ENCODE measurements at places on chromosomes 6 and 20.

GRCh38 chr6:96943555-96944215, 19.2 kb downstream of the KLHL32 start:
- no peak for DNase-seq

GRCh38 chr20:62897666-62898065, 28.6 kb downstream of the DIDO1 start:
- no peak for DNase-seq

- DNase-seq: no peak
Observed at GRCh38 chr20:45067087-45067486, 33.8 kb downstream of the KCNS1 start.

GRCh38 chr20:5369629-5370028, 52.9 kb upstream of the PROKR2 start:
- DNase-seq: no peak

GRCh38 chr6:93571346-93571745, 152.0 kb upstream of the EPHA7 start:
- DNase-seq: no peak

DNA sequence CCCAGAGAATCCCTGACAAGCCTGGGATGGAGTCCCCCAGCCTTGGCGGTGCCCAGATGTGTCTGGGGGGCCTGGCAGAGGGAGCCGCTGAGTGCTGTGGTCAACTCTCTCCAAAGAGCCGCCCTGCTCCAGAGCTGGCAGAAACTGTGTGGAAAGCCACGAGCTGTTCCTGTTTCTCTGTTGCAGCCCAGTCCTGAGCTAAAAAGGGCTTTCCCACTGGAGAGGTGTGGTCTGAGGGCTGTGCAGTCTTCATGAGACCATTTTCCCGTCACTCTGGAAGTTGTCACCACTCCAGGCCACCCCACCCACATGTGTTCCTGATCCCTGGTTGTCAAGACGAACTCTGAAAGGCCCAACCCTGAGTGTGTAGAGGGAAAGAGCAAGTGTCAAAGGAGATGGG, 99.7 kb upstream of the KCNK16 start:
- no peak for DNase-seq

DNA sequence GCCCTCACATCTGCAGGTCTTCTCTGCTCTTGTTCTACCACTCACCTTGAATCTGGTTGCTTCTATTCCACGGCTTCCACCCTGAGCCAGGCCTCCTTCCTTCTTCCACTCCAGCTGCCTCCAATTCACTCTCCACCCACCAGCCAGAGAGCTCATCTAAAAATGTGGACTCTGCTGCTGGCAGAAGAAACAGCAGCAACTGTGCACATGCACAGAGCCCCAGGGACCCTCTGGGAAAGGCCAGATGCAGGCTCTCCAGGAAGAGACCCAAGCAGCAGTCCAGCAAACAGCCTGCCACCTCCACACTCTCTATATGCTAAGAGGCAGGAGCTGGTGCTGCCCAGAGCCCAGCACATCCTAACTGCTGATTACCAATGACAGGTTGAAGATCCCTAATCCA, 162.6 kb upstream of the TOP1 start:
- DNase-seq: no peak

DNA sequence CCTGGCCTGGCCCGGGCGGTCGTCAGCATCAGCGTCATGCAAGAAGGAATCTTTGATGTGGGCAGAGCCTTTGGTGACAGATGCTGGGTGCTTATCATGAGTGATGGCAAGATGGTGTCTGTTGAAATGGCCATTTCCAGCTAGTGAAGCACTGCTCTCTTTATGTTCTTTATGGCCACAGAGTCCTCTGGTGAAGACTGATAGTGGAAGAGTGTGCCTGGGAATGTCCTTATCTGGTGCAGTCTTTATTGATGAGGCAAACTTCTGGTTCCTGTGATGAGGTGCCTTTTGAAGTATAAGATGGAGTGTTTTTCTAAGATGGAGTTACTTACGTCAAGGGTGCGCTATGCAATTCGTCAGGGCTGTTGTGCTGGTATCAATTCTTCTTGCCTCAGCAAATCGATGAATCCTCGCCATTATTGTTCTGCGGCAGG, 22.6 kb upstream of the CCR6 start:
- no peak for DNase-seq

DNA sequence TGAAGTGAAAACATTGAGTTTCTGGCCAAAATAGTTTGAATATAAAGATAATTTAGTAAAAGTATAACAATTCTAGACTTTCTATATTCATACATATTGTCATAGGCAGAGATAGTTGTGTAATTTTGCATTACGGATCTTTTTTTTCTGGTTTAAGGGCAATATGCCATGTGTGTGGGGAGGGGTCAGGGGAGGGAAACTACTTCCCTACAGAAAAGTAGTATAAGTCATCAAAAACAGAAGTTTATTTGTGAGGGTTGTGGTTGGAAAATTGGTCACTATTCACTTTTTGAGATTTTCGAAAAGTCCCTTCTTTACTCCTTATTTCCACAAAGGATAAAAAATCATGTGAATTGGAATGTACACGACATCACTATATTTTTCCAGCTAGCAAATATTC, 288.2 kb upstream of the PREP start:
- DNase-seq: no peak

GRCh38 chr6:121544691-121545090, 109.2 kb downstream of the GJA1 start:
- DNase-seq: no peak

DNA sequence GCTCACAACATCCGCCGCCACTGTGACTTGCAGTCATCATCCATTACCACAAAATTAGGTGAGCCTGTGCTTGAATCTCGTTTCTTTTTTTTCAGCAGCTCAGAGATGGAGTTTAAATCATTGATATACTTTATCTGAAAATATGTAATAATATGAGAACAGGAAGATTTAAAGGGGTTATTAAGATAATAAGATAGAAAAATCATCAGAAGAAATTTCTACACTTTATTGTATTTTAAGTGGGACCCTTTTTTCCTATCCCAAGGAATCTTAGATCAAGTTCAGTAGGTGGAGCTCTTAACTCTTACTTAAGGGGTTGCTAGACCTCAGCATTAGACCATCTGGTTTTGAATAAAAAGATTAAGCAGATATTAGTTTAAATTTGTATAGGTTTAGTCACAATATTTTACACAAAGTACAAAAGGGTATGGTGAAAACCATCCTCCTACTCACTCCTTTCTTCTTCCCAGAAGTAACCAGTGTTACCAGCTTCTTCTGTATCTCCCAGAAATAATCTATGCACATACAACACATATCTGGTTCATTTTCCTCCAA, 9.4 kb upstream of the NCOA7 start:
- no peak for DNase-seq

GRCh38 chr20:45595235-45595634, 16.2 kb upstream of the WFDC8 start:
- no peak for DNase-seq

- no peak for DNase-seq
Observed at GRCh38 chr6:21732731-21733130, 139.2 kb downstream of the SOX4 start.

GRCh38 chr6:29919506-29920445, 22.6 kb upstream of the HLA-A start:
- DNase-seq: no peak

DNA sequence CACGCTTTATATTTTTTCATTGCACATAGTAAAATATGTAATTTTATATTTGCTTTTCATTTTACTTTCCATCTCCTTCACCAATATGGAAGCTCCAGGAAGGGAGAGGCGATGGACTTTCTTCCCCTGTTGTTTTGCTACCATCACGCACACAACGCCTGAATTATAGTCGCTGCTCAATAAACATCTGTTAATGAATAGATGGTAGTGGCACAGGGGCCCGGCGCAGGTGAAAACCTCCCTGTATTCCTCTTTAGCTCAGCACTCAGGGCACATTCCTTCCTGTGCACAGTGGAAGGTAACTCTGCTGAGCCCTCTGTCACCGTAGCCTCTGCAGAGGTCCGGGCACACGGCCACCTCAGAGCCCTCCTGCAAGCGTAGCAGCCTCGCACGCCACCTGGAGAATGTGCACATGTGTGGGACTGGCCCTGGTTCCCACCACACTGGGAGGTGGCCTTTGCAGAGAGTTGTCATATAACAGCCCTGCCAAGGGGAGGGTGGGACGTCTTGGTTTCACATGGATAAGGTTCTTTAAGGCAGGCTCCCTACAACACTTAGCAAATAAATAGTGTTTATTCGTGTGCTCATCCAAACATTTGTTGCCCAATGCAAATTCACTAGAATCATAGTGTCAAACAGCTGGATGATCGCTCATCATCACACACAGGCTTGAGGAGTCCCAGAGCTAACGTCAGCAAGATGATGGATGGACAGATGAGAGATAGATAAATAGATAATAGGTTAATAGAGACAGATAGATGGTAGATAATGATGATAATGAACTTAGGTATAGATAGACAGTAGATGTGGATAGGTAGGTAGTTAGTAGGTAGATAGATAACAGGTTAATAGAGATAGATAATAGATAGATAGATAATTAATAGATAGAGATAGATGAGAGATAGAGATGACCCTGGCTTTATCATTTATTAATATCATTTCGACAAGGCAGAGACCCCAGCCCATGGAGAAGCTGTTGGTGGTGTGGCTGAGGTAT, 32.3 kb upstream of the AFDN start:
- DNase-seq: no peak

- DNase-seq: no peak
Observed at GRCh38 chr6:144066741-144067484, 28.5 kb downstream of the SF3B5 start.

DNA sequence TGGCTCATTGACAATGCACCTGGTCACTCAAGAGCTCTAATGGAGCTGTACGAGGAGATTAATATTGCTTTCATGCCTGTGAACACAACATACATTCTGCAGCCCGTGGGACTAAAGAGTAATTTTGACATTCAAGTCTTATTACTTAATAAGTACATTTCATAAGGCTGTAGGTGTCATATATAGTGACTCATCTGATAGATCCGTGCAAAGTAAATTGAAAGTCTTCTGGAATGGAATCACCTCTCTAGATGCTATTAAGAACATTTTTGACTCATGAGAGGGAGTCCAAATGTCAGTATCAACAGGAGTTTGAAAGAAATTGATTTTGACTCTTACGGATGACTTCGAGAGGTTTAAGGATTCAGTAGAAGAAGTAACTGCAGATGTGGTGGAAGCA, 267.9 kb downstream of the CLVS2 start:
- no peak for DNase-seq

DNA sequence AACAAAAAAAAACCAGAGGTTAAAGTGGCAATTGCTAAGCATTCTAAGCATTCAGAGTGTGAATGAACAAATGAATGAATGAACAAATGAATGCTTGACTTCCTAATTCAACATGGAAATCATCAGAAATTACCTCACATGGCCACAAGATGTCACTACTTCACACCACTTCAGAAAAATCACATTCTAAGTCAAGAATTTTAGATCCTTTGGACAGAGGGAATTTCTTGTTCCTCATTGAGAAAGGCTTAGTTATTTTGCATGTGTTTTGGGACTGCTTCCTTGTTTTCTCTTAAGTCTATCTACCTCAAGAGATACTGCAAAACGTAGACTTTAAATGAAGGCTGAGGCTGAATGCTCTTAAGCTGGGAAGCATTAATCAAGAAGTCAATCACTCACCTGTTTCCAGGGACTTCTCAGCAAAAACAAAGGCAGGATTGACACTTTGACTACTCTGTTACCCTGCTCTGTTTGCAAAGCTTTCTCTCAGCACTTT, 120.2 kb downstream of the MBOAT1 start:
- DNase-seq: no peak

GRCh38 chr6:129381885-129382284, 328.1 kb downstream of the ARHGAP18 start:
- no peak for DNase-seq

GRCh38 chr20:63547725-63548480, at the start of gene SRMS:
Gene SRMS (minus strand): TSS chr20:63547749. CDS start chr20:63547463, 286 bp downstream.
- DNase-seq: no peak

DNA sequence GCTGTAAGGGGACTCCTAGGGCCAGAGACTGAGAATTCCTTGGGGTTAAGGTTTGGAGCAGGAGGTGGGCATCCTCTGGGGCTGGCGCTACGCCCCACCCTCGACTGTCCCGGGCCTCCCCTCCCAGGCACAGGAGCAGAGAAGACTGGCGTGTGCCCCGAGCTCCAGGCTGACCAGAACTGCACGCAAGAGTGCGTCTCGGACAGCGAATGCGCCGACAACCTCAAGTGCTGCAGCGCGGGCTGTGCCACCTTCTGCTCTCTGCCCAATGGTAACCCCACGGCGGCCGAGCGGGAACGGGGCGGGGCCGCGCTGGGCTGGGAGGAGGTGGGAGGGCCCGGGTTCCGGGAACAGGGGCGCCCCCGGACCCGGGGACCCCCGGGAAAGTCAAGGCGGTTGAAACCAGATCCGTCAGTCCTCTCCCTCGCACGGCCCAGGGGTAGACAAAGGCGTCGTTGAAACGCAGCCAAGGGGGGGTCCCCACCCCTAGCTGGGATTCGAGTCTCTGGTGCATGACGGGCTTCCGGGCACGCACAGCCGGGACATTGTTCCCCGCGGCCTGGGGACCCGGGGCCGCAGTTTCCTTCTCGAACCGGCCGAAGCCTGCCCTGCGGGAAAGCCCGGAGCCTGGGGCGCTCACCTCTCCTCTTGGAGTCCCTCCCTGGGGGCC, 844 bp downstream of the WFDC2 start:
- DNase-seq: no peak

DNA sequence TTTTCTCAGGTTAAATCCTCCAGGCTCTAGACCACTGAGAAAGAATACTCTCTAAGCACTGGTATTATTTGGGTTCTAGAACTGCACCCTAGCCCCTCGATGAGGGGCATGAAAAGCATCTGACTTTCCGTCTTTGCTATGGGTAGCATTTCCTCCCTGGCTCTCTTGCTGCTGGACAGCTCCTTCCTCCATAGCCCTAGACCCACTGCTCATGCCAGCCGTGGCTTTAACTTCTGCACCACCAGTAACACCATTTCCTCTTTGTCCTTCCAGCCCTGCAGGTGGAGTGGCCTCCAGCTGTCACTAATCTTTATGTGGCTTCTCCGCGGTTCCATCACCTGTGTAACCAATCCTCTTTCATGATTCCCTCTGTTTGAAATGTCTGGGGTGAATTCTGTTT, 194.9 kb downstream of the SCP2D1 start:
- DNase-seq: no peak

DNA sequence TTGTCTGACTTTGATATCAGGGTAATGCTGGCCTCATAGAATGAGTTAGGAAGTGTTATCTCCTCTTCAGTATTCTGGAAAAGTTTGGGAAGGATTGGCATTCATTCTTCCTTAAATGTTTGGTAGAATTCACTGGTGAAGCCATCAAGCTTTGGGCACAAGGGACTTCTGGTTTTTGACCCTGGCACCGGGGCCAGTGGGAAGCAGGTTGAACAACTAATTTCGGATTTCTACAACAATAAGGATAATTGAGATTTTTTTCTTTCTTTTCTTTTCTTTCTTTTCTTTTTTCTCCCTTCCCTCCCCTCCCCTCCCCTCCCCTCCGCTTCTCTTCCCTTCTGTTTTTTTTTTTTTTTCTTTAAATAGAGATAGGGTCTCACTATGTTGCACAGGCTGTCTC, 70.4 kb downstream of the EFCAB8 start:
- no peak for DNase-seq

Measured in stimulated activated CD8-positive, alpha-beta memory T cell treated with anti-CD3 and anti-CD28 coated beads, Interleukin-7, amount 100 ng/mL, for 1 hour (primary cell).